ENCODE measurements at places on chromosomes 2 and 18. TPM values are rescaled to one million over a fixed set of nuclear protein-coding genes. Genes with fewer than 3 reads are reported as not detected.

DNA sequence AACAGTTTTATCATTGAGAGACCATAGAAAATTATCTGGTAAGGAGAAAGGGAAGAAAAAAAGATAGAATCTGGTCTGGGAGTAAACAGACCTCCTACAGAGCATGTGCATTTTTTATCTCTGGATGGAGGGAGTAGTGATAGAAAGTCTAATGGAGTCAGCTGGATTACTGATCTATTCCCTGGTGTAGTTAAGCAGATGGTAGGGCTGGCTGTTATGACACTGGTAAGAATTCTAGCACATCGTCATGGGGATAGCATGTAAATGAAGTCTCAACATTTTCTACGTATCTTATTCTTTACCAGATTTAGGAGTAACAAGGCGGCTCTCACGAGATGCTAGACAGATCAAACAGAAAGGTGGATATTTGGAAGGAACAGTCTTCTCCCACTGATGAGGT, 407.4 kb downstream of the NRXN1 start:
- H3K36me3 ChIP-seq = no peaks in the 10 kb centered on the region

GRCh38 chr2:112692918-112693317, 27.9 kb upstream of the NT5DC4 start:
- no peaks in the 10 kb centered on the region for H3K27me3 ChIP-seq
- no peak overlapping the region for H3K27ac ChIP-seq
- H3K4me3 ChIP-seq = no peak overlapping the region
- H3K4me1 ChIP-seq = peaks cover 4% of the 10 kb centered on the region

DNA sequence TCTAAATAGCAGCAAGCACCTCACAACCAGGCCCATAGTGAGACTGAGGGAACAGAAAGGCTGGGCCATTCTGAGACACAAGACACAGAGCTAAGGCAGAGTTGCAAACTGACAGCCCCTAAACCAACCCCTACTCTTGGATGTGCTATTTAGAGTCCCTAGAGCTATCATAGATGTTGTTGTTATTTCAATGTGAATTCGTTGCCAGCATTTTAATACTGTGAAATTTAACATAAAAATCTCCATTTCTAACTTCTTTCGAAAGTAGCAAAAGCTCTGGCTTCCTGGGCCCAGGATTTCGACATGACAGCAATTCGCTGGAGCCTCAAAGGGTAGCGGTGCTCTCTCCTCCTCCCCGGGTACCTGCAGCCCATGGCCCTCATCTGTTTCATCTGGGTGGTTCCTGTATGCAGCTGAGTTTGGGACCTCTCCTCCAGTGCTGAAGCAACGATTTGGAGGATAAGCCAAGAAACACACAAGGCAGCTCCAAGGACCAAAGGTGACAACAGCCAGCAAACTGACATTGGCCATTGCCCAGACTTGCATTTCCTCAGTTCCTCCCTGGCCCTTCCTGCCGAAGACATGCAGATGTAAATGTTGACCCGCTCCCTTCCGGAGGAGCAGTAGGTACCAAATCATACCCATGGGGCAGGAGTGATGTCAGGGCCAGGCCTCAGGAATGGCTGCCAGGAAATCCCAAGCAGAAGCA, 254.4 kb upstream of the NCKAP5 start:
- H3K27me3 ChIP-seq = no peaks in the 10 kb centered on the region
- H3K36me3 ChIP-seq = no peaks in the 10 kb centered on the region
- DNase-seq = no peak
- no peak overlapping the region for H3K4me3 ChIP-seq
- H3K4me1 ChIP-seq = no peaks in the 10 kb centered on the region

DNA sequence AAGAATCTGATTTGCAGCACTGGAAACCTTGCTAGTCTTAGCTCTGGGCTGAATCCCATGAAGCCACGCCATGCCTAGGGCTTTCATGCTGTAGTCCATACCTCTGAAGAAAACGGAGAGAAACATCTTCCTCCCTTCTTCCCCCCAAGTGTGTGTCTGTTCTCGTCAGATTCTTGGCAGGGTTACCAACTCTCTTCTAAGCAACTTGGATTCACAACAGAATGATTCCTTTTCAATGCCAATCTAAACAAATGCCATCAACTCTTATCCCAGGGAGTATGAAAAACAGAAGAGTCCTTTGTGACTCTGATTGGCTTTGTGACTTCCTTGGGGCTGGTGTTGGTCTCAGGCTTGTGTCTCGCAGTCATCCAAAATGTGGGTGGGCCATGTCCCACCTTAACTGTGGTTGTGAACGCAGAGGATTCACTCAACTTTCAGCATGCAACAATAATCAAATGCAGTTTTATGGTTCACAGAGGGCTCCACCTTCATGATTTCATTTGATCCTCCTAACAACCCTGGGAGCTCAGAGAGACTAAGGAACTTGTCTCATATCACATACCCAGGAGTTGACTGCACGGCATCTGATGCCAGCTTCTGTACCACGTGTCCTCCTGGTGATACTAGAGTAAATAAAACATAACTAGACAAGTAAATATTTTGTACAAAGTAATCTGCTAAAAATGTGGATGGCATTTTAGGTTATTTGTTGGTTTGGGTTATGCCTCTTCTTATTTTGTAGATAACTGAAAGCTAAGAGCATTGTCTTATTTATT, 186.0 kb upstream of the TNP1 start:
- H3K4me1 ChIP-seq = no peaks in the 10 kb centered on the region
- H3K36me3 ChIP-seq = no peaks in the 10 kb centered on the region
- DNase-seq = no peak
- H3K27me3 ChIP-seq = no peaks in the 10 kb centered on the region

The REG3G gene
- total RNA-seq = not detected

The MSTN gene
- 0.90 TPM for total RNA-seq

GRCh38 chr2:84924173-84925106, 19.0 kb downstream of the TMSB10 start:
- H3K27me3 ChIP-seq = no peaks in the 10 kb centered on the region
- peak overlapping the region; percentile 70 for H3K27ac ChIP-seq
- H3K4me1 ChIP-seq = no peaks in the 10 kb centered on the region
